ENCODE measurements at places on chromosomes 2 and 18.

DNA sequence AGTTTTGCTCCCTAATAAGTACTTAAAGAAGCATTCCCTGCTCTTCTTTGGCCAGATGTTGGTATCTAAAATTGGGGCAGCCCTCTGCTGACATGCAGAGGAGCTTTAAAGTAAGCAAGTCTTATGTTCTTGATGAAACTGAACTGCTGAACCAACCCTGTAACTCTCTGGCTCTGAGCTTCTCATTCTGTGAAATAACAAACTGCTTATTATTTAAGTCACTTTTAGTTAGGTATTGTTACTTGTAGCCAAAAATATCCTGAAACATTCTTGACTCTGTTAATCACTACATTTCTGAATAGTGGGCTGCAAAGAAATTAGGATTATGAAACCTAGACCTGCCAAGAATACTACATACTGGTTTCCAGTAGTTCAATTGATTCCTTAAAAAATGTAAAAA, 15.5 kb downstream of the PPP3R1 start:
- no peak for DNase-seq

GRCh38 chr2:227482638-227483340, 10.8 kb downstream of the AGFG1 start:
- DNase-seq: no peak

DNA sequence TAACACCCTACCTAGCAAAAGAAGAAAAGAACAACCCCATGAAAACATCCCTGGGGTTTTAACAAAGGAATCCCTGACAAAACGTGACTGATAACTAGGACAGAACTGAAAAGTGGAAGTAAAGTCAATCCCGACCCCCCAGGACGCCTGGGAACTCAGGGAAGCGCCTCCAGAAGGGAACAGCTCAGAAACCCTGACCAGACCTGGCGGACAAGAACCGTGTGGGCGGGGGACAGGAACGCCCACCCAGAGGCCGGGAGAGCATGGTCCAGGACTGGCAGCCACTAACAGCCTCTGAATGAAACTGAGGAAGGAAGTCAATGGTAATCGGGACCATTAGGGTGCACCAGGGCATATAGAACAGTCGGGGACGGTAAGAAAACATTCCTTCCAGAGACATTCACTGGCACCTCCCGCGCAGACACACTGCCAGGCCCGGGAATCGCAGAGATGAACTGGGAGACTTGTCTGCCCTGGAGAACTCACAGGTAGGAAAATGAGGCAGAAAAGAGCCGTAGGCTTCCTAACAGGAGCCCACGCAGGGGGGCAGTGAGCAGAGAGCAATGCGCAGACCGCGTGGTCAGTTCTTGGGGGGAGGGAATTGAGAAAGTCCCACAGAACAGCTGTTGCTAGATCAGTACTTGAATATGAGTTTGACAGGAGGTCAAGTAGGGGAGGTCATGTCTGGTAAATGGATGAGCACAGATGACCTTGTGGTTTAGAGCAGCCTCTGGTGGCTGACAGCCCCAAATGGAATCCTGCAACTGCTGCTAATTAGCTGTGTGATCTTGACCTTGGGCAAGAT, 1.3 kb upstream of the TBC1D8 start:
- no peak for DNase-seq

DNA sequence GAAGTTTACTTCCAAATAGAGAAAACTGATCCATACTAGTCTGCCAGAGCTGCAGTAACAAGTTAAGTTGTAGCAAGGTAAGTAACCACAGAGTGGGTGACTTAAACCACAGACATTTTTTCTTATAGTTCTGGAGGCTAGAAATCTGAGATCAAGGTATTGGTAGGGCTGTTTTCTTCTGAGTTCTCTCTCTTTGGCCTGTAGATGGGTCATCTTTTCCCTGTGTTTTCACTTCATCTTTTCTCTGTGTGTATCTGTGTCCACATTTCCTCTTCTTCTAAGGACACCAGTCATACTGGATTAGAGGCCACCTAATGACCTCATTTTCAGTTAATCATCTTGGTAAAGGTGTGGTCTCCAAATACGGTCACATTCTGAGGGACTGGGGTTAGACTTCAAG, 142.9 kb upstream of the MEX3C start:
- no peak for DNase-seq

DNA sequence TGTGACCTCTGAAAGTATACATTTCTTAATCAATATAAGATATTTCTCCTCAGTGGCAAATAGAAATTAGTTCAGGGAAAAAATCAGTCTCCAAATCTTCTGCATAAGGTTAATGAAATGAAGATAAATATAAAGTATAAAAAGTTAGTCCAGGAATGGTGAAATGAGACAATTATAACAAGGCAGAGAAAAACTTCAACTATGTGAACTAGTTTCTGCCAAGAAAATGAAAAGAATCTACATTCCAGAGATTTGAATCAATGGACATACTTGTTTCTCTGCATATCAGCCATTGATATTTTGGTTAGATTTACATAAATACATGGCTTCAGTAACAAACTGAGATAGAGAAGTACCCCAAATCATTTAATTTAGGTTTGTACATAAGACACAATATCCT, 249.0 kb downstream of the EXOC6B start:
- DNase-seq: no peak

All from Calu3 (cell line).